ENCODE measurements at places on chromosomes 11 and 22.

GRCh38 chr11:44550123-44550522 lies 15.3 kb upstream of the CD82 start:
- DNase-seq: no peak

DNA sequence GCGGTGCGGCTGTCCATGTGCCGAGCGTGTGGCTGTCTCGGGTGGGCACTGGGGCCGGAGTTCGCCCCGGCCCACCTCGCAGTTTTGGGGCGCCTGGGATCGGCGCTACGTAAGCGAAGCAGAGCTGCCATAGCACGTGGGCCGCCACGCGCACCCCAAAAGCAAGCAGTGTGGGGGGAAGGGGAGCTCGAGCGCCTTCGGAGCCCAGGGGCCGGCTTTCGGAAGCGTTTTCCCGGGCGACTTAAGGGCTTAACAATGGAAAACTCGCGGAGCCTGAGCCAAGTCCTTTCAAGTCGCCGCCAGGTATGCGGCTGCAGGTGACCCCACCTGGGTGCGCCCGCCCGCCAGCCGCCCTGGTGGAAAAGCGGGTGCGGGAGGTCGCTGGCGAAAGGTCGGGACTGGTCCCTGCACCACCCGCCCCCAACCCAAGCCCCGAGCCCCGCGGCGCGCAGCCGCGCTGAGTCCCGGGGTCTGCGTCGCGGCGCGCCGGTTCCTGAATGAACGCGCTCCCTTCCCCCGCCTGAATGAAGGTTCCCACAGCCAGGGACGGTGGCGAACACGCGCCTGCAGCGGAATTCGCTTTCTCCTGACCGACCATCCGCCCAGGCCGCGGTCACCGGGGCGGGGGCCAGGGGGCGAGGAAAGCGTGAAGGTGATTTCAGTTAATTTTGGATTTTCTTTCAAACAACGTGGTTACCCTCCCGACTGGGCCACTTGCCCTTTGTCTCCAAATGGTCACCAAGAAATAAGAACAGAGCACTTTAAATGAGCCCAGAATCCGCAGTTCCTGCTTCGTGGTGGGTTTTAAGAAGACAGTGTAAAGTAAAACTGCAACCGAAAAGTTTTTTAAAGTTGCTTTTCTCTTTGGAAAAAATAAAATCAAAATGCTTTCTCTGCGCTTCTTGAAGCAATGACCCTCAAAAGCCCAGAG lies 2.8 kb upstream of the CCND1 start:
- DNase-seq: no peak

DNA sequence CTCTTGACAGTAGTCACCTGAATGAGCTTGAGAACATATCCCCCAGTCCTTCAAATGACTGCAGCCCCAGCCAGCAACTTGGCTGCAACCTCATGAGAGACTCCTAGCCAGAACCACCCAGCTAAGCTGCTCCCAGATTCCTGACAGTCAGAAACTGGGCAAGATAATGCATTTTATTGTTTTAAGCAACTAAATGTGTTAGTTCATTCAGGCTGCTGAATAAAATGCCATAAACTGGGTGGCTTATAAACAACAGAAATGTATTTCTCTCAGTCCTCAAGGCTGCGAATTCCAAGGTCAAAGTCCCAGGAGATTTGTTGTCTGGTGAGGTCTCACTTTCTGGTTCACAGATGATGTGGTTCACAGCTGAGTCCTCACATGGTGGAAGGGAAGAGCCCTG lies 5.8 kb upstream of the PAMR1 start:
- no peak for DNase-seq

GRCh38 chr11:114764563-114764962 lies 86.2 kb downstream of the NXPE2 start:
- no peak for DNase-seq

- DNase-seq: no peak
Observed at GRCh38 chr11:23078289-23078971, 218.2 kb upstream of the CCDC179 start.

DNA sequence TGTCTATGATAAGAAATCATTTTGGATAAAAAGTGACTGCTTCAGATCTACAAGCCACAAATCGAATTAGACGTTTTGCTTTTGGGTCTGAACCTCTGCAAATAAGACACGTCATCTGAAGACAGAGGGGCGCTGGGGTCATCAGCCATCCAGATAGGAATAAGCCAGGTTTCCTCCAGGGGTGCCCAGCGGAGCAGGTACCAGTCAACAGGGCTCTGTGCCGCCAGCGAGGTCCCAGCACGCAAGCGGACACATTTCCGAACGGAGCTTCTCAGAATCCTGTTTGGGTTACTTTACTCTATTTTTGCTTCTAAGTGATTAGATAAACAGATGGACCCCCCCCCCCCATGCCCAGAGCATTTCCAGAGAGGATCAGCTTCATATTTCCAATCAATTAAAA lies 873.8 kb downstream of the BRD1 start:
- no peak for DNase-seq

GRCh38 chr22:17845790-17846189 lies 71.5 kb upstream of the BID start:
- no peak for DNase-seq

DNA sequence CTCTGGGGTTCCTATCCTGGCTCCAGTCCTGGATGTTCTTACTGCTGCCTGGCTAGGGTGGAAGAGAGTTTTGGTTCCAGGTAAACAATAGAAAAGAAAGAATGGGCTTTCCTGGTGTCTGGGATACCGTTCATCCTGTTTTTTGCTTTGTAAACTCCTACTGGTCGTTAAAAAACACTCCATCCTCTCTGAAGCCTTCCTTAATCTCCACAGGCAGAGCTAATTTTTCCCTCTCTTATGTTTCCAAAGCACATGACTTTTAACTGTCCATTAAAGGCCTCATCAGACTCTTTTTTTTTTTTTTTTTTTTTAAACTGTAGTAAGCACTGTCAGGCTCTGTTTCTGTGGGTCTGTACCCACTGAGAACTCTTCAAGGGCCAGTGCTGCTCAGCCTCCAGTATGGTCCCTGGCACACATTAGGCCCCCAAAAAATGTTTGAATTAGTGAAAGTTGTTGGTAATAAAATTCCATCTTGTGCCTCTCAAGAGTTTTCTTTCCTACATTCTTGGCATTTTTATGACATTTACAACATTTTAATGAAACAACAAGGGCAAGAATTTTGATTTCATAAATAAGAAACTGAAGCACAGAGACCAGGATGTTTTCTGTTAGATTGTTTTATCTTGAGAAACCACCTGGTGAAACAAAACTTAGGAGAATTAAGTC lies 104.2 kb downstream of the TEAD1 start:
- no peak for DNase-seq

DNA sequence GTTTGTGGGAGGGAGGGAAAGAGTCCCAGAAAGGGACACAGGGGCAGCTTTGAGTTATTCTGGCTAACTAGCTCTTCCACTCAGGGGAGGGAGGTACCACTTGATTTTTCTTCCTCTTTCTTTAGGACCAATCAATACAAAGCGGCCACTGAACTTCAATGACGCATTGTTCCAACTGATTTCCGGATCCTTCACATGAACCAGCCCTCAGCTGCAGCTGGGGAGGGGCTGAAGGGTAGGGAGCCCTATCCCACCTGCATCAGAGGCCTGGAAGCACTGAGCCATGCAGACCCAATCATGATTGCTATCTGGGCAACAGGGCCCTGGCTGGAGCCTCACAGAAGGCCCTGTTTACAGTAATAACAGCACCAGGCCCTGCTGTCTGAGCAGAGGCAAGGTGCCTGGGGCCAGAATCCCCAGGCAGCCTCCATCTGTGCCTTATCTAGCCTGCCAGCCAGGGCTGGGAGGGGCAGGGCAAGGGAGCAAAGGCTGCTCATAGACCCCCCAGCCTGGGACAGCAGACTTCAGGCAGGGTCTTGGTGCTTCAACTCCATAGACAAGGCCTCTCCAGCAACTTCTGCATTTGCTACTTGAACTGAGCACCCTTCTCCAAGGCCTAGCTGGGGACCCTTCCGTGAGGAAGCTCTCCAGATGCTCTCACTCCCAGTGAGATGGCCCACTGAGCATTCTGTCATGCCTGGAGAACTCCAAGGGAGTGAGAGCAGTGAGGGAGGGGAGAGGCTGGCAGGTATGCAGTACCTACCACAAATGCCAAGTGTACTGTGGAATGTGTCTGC lies 22.5 kb downstream of the CLPB start:
- no peak for DNase-seq

- no peak for DNase-seq
Observed at GRCh38 chr22:36928786-36929535, 15.5 kb downstream of the CSF2RB start.

DNA sequence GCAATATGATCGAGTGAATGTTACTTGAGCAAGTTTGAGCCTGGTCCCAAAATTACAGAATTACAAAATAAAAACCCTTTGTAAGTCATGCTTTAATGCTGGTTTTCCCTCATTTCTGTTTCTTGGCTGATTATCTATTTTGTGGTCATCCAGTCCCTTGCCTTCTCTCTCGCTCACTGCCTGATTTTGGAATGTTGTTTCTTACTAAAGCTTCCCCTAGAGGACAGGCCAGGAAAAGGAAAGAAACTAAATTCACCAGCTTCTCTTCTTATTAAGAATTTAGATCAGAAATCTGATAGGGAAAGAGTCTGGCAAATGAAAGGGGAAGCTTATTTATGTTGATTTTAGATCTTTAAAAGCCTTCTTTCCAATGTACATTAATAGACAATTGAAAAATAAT lies 16.6 kb upstream of the BDNF start:
- no peak for DNase-seq

- no peak for DNase-seq
Observed at GRCh38 chr11:95375451-95375850, 144.4 kb upstream of the SESN3 start.

GRCh38 chr22:42376711-42377554 lies 55.3 kb downstream of the NFAM1 start:
- peak; percentile 75 for DNase-seq

- DNase-seq: no peak
Observed at GRCh38 chr22:42892571-42893316, 35.7 kb upstream of the ARFGAP3 start.

- no peak for DNase-seq
Observed at GRCh38 chr22:26082866-26083265, 86.4 kb upstream of the SEZ6L start.

GRCh38 chr22:29044657-29045176 lies 16.9 kb downstream of the C22orf31 start:
- no peak for DNase-seq

- no peak for DNase-seq
Observed at GRCh38 chr11:64100782-64101353, 65.0 kb downstream of the MACROD1 start.

GRCh38 chr22:48918585-48919186 lies 909.0 kb downstream of the BRD1 start:
- no peak for DNase-seq

DNA sequence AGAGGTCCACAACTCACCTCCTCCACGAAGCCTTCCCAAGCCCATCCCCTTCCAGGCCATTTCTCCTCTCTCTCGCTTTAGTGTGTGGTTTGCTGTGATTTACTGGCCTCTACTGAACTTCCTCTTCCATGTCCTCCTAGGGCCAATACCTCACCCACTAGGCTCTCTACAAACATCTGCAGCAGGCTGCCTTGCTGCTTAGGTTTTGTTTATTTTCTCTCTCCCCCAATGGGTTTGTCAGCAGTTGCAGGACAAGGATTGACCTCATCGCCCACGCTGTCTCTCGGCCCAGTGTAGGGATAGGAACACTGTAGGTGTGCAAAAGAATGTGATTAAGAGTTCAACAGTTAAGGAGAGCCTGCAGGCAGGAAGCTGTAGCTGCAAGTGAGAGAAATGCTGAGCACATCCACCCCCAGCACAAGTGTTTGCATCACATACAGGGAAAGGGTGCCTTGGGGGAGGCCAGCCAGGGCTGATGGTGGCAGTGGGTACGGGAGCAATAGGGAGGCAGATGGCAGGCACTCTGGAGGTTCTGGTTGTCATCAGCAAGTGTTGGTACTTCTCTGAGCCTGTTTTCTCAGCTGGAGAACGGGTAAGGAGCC lies 1.4 kb downstream of the PC start:
- DNase-seq: no peak

DNA sequence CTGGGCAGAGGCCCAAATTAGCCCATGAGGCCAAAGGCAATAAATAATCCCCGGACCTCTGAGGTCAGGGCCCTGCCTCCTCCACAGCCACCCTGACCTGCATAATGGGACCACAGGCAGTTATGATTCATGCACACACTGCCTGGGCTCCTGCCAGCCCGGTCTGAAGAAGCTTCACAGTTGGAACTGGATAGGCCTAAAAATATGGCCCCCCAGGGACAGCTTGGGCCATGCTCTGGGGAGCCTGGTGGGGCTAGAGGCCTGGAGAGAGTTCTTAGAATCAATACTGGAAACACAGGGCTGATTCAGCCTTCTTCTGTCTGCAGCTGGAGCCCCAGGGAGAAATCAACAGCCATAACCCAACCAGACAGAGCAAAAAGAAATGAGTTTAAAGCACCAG lies 112.8 kb upstream of the CADM1 start:
- no peak for DNase-seq

DNA sequence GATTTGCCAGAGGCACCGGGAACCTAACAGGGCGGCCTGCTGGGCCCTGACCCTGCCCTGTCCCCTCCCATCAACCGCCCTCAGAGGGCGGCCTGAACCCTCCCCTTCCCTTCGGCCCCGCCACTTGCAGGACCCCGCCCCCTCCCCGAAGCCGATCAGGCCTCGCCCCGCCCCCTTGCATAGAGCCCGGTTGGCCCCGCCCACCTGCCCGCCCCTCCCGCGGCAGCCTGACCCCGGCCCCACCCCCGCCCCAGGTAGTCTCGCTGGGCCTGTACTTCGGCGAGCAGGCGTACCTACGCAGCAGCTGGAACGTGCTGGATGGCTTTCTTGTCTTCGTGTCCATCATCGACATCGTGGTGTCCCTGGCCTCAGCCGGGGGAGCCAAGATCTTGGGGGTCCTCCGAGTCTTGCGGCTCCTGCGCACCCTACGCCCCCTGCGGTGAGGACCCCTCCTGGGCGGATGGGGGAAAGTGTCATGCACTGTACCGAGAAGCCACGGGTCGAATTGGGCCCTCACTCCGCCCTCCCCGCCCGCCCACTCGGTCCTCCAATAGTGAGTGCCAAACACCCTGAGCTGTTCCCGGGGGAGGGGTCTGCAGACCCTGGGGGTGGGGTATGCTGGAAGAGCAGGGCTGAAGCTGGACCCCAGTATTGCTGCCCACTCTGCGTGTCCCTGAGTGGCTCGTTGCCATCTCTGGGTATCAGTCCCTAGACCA lies 94.1 kb downstream of the CACNA1I start:
- no peak for DNase-seq

DNA sequence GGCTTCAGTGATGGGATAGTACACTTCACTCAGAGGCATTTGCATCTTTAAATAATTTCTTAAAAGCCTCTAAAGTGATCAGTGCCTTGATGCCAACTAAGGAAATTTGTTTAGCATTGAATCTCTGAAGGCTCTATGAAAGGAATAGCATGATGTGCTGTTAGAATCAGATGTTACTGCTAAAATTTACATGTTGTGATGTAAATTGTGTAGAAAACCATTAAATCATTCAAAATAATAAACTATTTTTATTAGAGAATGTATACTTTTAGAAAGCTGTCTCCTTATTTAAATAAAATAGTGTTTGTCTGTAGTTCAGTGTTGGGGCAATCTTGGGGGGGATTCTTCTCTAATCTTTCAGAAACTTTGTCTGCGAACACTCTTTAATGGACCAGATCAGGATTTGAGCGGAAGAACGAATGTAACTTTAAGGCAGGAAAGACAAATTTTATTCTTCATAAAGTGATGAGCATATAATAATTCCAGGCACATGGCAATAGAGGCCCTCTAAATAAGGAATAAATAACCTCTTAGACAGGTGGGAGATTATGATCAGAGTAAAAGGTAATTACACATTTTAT lies 4.6 kb downstream of the MALAT1 start:
- DNase-seq: no peak

Data from NCI-H2227 treated with DMSO at 0.1 percent for 48 hours (cell line).